ENCODE measurements at places on chromosomes 4 and X.
A peak's percentile ranks its signal among the peaks of the same experiment; 100 is the strongest.

GRCh38 chr4:17758485-17758884 lies 22.9 kb downstream of the FAM184B start:
- no peak for DNase-seq

- DNase-seq: no peak
These were observed 32.0 kb downstream of the ARSJ start for GRCh38 chr4:113947484-113947883.

DNA sequence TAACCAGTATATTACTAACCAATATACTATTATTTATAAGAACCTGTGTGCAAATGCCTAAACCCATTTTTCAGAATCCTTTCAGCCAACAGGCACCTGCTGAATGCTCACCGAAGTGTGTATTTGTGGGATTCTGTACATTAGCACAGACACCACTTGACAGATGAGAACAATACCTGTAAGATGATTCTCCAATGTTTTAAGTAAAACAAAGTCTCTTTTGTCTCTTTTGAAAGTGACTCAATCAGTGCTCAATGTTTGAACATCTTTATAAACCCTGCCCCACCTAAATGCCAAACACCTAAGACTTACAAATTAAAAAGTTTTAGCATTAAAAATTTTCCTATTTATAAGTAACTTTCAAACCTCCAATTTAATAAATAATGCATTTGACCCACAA lies 763 bp downstream of the ASB9 start:
- DNase-seq: no peak

GRCh38 chr4:26468283-26468949 lies 21.9 kb downstream of the CCKAR start:
- DNase-seq: no peak

- no peak for DNase-seq
These were observed 12.5 kb upstream of the MSX1 start for GRCh38 chr4:4847011-4847410.

DNA sequence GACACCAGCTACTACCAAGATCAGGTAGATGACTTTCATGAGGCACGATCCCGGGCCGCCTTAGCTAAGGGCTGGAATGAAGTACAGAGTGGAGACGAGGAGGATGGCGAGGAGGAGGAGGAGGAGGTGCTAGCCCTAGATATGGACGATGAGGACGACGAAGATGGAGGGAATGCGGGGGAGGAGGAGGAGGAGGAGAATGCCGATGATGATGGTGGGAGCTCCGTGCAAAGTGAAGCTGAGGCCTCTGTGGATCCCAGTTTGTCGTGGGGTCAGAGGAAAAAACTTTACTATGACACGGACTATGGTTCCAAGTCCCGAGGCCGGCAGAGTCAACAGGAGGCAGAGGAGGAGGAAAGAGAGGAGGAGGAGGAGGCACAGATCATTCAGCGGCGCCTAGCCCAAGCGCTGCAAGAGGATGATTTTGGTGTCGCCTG lies 481 bp downstream of the UTP3 start:
- no peak for DNase-seq

DNA sequence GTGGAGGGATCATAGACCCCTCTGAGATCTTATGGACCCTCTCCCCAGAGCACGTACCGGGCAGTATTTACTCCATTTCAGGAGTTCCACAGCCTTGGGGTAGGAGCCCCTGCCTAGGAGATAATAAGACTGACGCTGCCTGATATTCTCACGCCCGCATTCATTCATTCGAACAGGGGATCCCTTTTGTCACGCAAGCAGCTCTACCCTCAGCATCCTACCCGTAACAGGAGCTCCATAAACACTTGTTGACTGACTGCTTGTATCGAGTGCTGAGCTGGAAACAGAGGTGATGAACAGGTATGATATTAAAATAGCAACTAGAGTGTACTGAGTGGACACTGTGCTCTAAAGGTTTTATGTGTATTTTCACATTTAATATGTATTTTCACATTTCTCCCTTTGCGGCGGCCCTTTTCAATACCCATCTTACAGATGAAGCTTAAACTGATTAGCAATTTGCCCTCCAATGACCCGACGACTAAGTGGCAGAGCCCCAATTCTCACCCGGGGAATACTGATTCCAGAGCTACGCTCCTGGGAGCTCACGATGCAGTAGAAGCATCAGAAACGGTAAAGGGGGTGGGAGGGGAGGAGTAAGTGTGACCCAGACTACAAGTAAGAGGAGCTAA lies 888 bp downstream of the RAB28 start:
- peak; percentile 4 for DNase-seq

- no peak for DNase-seq
These were observed 31.3 kb downstream of the SOWAHB start for GRCh38 chr4:76866641-76867040.

GRCh38 chr4:93649828-93650227 lies 178.7 kb upstream of the ATOH1 start:
- no peak for DNase-seq

DNA sequence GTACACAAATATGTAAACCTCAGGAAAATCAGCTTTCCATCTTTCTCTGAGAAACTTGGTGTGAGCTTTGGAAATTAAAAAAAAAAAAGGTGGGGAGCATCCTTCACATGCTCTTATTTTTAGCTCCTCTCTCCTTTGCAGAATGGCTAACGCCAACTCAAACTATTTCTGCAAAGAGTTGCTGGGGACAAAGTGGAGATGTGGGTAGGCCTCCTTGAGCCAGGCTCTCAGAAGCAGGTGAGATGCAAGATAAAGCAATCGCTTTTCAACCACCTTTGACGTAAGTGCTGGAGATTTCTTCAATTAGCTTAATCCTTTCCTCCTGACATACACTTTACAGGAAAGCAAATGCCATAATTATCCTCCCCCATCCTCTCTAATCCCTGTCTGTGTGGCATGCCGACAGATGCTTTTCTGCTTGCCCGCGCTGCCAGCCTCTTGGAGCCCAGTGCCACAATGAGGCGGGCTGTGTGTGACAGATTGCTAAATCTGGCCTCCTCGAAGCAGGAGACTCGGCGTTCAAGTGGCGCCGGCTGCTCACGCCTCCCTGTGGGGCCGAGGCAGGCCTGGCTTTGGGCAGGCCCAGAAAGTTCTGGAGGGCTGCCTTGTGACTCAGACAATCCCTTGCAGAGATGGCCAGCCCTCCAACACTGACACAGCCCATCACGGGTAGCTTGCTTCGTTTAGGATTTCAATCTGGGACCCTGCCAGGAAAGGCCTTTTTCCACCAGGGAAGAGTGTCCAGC lies 64.9 kb upstream of the SOD3 start:
- peak; percentile 45 for DNase-seq

GRCh38 chr4:6395466-6396228 lies 76.8 kb downstream of the PPP2R2C start:
- no peak for DNase-seq

GRCh38 chrX:114650351-114650750 lies 66.5 kb downstream of the HTR2C start:
- DNase-seq: peak; percentile 1

DNA sequence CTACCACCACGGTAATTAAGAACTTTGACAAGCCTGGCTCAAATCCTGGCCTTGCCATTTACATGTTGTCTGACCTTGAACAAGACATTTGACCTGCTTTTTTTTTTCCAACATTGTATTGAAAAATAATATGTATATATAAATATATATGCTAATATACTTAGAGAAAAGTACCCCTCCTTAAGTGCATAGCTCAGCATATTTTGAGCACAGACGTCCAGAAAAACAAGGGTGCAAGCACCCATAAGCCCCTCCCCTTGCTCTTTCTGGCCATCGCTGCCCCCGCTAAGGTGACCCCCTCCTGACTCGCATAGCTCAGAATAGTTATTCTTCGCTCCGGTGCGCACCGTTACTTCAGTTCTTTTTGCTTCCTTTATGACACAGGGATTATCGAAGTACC lies 742.0 kb upstream of the FRG1 start:
- DNase-seq: no peak

DNA sequence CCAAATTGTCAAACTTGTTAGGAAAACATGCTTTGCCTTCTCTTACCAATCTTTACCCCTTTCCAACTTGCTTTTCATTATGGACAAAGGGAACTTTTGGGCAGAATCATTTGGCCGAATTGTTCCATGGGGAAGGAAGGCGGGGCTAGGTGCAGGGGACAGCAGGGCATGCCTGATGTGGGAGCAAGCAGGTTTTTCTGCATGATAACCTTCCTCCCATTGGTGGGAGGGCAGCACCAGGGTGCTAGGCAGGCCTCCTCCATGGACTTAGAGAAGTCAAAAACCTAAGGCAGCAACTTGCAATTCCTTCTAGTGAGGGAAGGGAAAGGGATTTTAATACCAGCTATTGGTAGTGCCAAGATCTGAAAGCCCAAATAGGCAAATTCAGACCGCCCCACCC lies 260.5 kb downstream of the MAPK10 start:
- no peak for DNase-seq

Measured in fibroblast of skin of abdomen (primary cell).